ENCODE measurements at places on chromosomes 7 and 10. TPM values are rescaled to one million over a fixed set of nuclear protein-coding genes. Genes with fewer than 3 reads are reported as not detected.

- no peak for DNase-seq
- H3K4me1 ChIP-seq = no peaks in the 10 kb centered on the region
- H3K36me3 ChIP-seq = no peaks in the 10 kb centered on the region
- H3K27me3 ChIP-seq = no peaks in the 10 kb centered on the region
Measured at GRCh38 chr10:125039354-125039769, 97.4 kb downstream of the ZRANB1 start.

- H3K4me3 ChIP-seq = peak overlapping the region; percentile 36
- no peaks in the 10 kb centered on the region for H3K36me3 ChIP-seq
- peaks cover 64% of the 10 kb centered on the region for H3K4me1 ChIP-seq
- DNase-seq = peak; percentile 43
Measured at GRCh38 chr10:100747456-100748230, 2.3 kb downstream of the PAX2 start.

TMEM196 gene
- not detected for total RNA-seq

HDAC9 gene
- 64.8 TPM for total RNA-seq
